ENCODE measurements at places on chromosomes 6 and 20.

GRCh38 chr6:148817689-148818088, 70.9 kb downstream of the UST start:
- DNase-seq = no peak

GRCh38 chr6:85685713-85686112, 43.0 kb upstream of the SYNCRIP start:
- no peak for DNase-seq

- peak; percentile 79 for DNase-seq
Measured at GRCh38 chr20:8212286-8212685, 80.2 kb downstream of the PLCB1 start.

GRCh38 chr20:58024241-58024721, 204.2 kb downstream of the ANKRD60 start:
- DNase-seq = no peak

GRCh38 chr6:12798326-12798725, 81.8 kb downstream of the PHACTR1 start:
- DNase-seq = no peak

Measured in suppressor macrophage treated with lipopolysaccharide for 1 hour (primary cell).